ENCODE measurements at places on chromosomes 4 and X.

DNA sequence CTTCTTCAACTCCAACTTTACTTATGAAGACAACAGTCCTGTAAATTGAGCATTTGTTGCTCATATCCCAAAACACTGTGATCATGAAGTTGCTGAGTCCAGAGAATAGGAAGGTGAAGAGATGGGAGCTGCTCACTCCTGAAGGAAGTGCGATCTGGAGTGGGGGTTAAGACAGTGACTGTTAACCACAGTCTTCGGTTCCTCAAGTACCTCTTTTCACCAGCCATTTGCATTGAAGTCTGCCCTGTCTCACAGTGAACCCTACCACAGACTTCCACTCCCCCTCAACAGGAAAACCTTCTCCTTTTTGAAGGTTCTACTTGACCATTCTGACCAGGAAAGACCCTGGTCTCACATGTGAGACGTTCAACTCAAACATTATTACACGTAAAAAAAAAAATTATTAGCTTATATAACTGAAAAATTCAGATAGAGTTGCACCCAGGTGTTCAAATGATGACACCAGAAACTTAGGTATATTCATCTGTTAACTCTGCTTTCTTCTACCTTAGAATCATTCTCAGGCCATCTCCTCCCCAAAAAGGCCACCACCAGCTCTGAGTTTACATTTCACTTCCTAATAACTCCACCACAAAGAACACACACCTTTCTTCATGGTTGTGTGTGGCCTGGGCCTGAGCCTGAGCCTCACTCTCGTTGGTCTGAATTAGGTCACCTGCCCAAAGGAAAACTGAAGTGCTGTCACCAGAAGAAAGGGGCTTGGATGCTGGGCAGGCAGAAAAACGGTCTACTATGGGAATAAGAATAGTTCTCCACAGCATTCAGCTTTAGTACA lies 199.2 kb downstream of the DCTD start:
- no peak for DNase-seq

- DNase-seq = no peak
Measured at GRCh38 chr4:182969651-182970279, 52.6 kb upstream of the DCTD start.

DNA sequence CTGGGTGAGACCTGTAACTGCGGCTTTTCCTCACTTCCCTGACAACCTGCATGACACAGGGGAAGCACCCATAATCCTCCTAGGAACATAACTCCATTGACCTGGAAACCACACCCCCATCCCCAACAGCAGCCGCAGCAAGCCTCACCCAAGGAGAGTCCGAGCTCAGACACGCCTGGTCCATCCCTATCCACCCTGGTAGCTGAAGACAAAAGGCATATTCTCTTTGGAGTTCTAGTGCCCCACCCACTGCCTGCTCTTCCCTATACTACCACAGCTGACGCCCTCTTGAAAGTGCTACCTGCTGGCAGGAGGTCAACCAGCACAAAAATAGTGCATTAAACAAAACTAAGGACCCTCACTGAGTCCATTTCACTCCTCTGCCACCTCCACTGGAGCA lies 1080.9 kb upstream of the IGFBP7 start:
- no peak for DNase-seq

DNA sequence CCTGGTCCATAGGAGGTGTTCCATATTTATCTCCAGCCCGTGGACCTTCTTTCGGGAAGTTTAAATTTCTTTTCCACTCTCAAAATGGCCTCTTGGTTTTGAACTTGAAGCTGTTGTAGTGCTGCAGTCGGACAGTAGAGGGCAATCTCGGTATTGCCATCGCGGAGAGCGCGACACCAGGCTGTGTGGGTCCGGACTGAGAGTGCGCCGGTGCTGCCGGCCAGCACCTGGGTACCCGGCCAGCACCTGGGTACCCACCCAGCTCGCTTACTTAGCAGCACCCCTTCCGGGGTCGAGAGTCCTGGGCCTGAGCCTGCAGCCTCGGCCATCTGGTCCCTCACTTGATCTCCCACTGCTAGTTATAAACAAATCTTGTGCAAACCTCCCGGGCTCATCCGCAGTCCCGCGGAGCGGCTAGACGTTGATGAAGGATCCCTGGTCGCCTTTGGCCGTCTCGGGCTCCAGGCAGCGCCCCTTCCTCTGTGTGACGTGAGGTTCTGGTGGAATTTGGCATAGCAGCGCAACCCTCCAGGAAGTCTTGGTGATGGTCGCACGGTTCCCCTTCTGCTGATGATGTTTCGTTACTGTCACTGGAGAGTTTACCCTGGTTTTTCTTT lies 18.0 kb downstream of the FAM9A start:
- no peak for DNase-seq
